ENCODE measurements at places on chromosomes 7 and 10.

GRCh38 chr10:128254476-128254875 is 128.3 kb upstream of the MKI67 start:
- no peak for DNase-seq

DNA sequence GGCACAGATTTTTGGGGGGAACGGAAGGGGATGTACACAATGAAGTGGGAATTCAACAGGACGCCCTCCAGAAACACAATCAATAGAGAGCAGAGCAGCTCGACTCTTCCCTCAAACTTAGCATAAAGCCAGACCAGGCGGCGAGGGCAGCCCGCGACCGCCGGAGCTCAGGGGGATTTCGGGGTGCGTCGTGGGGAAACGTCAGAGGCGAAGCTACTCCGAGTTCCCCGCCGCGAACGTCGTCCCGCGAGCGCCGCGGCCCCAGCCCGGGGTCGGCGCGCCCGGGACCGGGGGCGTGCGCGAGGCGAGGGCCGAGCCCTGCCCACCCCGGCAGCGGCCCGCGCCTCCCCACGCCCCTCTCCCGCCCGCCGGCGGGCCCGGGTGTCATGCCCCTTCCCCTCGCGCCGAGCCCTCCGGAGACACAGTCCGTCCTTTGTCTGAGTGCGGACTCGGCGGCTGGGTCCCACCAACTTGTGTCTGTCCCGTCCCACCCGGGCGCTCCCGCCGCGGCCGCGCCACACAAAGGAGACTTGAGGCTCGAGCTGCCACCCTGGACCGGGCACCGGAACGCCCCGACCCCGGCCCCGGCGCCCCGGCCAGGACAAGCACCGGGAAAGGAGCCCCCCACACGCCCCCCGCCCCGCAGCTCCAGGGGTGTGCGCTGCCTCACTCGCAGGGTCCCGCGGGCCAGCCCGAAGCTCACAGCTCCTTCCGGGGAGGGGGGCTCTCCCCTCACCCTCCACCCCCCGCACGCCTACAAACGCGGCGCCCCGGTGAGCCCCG is 634 bp downstream of the EZH2 start:
- peak; percentile 80 for DNase-seq

GRCh38 chr7:27605689-27606269 is 56.9 kb downstream of the HIBADH start:
- no peak for DNase-seq

GRCh38 chr10:49617121-49618020 is 3.5 kb downstream of the CHAT start:
- DNase-seq, result no peak

DNA sequence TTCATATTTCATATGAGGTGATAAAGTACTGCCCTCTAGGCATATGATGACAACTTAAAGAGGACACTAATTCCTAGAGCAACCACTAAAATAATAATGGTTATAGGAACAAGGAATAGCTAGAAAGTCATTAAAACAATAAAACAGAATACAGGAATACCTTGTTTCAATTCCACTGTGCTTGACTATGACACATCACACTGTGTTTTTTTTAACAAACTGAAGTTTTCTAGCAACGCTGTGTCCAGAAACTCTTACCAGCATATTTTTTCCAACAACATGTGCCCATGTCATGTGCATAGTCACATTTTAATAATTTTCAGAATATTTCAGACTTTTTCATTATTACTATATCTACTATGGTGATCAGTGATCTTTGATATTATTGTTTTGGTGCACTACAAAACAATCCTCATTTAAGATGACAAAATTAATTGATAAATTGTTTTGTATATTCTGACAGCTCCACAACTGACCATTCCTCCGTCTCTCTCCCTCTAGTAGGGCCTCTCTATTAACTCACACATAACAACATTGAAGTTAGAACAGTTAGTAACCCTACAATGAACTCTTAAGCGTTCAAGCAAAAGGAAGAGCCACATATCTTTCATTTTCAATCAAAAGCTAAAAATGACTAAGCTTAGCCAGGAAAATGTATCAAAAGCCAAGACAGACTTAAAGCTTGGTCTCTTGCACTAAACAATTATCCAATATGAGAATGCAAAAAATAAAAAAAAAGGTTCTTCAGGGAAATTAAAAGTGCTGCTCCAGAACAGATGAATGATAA is 85.8 kb downstream of the SNX13 start:
- DNase-seq, result no peak

- DNase-seq, result no peak
Measured at GRCh38 chr7:158469396-158470051, 118.1 kb downstream of the PTPRN2 start.

GRCh38 chr7:92417913-92418312 is 29.4 kb upstream of the GATAD1 start:
- DNase-seq, result no peak

- DNase-seq, result no peak
Measured at GRCh38 chr7:4638781-4639575, 43.1 kb upstream of the FOXK1 start.

- no peak for DNase-seq
Measured at GRCh38 chr10:2978111-2978510, 89.2 kb upstream of the PFKP start.

All from CD4-positive, alpha-beta T cell treated with Interleukin-1 beta for 1 hour (primary cell).